CD4-positive, alpha-beta T cell treated with Interleukin-6 for 4 hours (primary cell): ENCODE measurements at places on chromosomes 4 and X.
A peak's percentile ranks its signal among the peaks of the same experiment; 100 is the strongest.

GRCh38 chr4:37678624-37679023, 7.6 kb downstream of the RELL1 start:
- DNase-seq, result no peak

DNA sequence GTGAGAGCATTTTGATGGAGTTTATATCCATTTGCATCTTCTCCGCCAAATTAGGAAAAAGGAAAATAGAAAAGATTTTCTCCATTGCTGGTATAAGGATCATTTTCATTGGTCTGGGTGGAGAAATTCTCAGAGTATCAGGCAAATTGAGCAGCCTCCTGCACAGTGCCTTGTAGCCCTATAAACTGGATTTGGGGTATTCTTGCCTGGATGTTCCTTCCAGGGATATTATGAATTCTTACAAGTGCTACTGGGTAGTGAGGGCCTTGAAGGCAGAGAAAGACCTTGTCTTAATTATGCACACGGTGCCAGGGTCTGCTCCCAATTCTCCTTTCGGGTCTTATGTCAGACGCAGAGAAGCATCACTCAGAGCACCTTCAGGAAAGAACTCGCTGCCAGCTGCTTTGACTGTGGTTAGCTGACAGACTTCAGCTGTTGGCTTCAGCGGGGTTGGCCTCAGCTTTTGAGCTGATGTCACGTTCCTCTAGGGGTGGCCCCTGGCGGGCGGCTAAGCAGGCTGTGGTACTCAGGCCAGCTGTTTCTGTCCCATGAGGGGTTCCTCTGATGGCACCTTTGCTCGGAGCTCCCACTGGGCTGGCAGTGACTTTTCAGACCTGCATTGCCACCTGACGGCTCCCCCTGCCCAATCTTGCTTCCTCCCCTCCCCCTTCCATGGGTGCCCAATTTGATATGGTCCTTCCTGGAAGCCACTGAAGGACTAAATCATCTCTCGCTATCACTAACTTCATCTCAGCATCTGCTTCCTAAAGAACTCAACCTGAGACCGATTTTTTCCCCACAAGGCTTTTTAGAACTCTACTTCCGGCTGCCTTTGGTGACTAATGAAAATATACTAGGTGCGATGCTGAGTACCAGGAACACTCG, 519.5 kb downstream of the BCOR start:
- peak; percentile 53 for DNase-seq

GRCh38 chr4:82708982-82709381, 89.6 kb downstream of the SCD5 start:
- no peak for DNase-seq

- no peak for DNase-seq
These were observed 136.6 kb downstream of the STAG2 start for GRCh38 chrX:124098089-124098488.

DNA sequence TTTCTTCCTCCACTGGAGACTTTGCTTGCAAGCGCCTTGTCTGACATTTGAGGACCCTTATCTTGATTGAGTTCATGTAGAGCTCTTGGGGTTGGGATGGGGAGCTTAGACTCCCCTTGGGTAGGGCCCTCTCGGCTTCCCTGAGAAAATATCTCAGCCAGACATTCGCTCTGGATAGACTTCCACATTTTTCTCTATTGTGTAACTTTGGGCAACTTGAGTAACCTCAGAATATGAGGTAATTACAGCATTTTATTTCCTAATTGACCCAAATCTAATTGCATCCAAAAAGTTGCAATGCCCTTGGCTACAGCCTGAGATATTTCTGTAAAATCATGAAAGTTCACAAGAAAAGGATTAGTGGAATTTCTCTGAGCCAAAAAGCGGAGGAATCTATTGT, 102.8 kb upstream of the MXRA5 start:
- DNase-seq, result no peak

GRCh38 chrX:118761939-118762707, 34.7 kb downstream of the IL13RA1 start:
- no peak for DNase-seq

- DNase-seq, result no peak
These were observed 17.9 kb downstream of the COQ2 start for GRCh38 chr4:83266689-83267088.

DNA sequence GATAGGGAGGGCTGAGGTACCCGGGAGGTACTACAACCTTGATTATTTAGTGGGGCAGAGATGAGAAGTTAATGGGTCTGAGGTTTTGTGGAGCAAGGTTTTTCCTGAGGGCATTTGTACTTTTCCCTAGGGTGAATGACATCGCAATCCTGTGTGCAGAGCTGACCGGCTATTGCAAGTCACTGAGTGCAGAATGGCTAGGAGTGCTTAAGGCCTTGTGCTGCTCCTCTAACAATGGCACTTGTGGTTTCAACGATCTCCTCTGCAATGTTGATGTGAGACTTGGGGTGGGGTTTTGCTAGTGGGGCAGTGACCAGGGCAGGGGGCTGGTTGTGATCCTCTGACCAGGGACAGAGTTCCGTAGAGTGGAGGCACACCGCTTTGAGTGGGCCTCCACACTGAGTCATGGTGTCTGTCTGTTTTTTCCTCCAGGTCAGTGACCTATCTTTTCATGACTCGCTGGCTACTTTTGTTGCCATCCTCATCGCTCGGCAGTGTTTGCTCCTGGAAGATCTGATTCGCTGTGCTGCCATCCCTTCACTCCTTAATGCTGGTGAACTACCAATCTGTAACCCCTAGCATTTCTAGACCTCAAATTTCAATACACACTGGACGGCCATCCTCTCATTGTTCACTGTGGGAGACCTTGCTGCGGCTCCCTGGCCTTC, 9.9 kb downstream of the MED12 start:
- DNase-seq, result no peak

DNA sequence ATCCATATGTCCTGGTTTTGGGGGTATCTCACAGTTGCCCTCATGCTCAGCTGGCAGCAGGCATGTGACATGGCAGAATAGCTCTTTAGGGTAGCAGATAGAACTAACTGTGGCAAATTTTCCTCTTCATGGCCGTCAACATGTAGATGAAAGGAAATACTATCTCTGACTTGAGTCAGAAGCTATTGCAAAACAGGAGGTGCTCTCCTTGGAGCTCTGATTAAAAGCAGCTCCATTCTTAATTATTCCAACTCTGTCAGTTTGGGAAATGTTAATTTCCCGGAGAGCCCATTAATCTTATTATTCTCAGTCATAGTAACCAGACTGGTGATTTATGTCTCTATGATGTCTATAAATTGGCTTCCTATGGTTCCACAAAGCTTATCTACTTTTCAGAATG, 18.2 kb downstream of the IL13RA1 start:
- no peak for DNase-seq

DNA sequence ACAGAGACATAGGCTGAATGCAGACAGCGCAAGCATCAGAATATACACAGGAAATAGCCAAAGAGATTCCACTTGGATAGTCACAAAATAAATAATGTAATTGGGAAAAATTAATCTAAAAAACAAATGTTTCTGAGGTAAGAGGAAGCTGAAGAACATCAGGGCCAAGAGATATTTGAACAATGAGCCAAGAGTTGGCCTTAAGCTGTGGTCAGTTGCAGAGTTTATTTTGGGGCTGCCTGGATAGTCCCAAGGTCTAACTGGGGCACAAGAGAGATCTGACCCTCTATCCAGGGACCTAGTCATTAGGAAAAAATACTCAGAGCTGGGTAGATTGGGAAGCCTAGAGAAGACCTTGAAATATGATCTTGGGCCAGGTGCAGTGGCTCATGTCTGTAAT, 31.3 kb upstream of the FGF16 start:
- no peak for DNase-seq

GRCh38 chr4:101649790-101650515, 140.6 kb upstream of the BANK1 start:
- DNase-seq, result no peak

DNA sequence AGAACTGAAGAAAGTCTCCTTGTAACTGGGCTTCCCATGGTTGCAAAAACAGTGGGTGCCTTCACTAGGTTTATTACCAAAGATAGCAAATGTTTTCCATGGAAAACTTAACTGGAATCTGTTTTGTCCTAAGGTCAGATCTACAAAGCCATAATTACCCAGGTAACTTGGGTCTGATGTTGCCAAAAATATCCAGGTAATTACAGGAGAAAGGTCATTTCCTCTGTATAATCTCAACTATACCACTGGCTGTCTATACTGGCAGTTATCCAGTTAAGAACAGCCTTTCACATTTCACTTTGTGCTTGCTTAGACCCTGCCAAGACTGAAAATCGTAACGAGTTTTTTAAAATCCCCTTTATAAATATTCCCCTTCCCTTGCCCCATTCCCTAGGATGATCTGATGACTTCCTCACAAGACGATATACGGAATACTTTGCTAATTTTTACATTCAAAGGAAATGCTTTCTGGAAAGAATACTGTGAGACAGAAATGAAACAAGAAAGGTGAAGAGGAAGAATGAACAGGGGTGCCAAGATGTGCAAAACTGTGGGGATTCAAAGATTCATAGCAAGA, 105.5 kb downstream of the MAML3 start:
- DNase-seq, result no peak

DNA sequence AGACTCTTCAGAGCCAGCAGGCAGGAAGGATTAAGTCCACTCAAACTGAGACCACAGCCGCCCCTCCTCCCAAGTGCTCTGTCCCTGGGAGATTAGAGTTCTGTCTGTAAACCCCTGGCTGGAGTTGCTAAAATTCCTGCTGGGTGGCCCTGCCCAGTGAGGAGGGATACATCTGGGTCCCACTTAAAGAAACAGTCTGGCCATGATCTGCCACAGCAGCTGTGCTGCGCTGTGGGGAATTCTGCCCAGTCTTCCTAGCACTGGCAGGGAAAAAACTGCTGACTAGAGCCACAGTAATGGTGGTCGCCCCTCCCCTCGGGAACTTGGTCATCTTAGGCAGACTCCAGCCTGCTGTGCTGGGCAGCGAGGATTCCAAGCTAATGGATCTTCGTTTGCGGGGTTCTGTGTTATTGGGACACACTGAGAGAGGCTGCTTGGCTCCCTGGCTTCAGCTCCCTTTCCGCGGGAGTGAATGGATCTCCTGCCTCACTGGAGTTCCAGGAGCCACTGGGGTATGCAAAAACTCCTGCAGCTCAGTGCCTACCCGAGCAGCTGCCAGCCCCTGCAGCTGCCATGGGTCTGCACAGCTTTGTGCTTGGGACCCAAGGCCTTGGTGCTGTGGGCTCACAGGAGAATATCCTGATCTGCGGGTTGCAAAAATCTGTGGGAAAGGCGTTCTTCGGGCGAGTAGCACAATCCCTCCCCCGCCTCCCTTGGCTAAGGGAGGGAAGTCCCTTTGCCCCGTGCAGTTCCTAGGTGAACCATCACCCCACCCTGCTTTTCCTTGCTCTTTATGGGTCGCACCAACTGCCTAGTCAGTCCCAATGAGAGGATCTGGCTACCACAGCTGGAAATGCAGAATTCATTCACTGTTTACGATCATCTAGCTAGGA, 15.7 kb downstream of the ZXDB start:
- DNase-seq, result no peak

DNA sequence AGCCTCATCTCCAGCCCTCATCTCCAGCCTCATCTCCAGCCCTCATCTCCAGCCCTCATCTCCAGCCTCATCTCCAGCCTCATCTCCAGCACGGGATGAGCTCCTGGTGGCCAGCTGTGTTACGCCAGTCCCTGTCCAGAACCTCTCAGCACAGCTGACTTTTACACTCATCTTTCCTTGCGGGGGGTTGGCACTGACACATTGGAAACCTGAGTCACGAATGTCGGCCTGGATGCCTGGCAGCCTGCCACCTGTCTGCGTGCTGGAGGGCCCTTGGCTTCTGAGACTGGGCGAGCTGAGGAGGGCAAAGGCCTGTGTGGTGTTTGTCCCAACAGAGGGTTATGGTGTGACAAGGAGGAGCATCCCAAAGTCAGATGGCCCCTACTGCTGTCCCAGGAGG, 66.1 kb upstream of the HGFAC start:
- no peak for DNase-seq

- DNase-seq, result no peak
These were observed 25.7 kb downstream of the MAPK10 start for GRCh38 chr4:86334020-86334750.
